Stimulated activated CD4-positive, alpha-beta T cell treated with anti-CD3 and anti-CD28 coated beads, Interleukin-1b, Interleukin-23, amount 100 ng/mL, for 1 hour (primary cell): ENCODE measurements at places on chromosomes 1 and 21.

GRCh38 chr1:151934048-151934493 is 24.8 kb upstream of the THEM4 start:
- DNase-seq = no peak

DNA sequence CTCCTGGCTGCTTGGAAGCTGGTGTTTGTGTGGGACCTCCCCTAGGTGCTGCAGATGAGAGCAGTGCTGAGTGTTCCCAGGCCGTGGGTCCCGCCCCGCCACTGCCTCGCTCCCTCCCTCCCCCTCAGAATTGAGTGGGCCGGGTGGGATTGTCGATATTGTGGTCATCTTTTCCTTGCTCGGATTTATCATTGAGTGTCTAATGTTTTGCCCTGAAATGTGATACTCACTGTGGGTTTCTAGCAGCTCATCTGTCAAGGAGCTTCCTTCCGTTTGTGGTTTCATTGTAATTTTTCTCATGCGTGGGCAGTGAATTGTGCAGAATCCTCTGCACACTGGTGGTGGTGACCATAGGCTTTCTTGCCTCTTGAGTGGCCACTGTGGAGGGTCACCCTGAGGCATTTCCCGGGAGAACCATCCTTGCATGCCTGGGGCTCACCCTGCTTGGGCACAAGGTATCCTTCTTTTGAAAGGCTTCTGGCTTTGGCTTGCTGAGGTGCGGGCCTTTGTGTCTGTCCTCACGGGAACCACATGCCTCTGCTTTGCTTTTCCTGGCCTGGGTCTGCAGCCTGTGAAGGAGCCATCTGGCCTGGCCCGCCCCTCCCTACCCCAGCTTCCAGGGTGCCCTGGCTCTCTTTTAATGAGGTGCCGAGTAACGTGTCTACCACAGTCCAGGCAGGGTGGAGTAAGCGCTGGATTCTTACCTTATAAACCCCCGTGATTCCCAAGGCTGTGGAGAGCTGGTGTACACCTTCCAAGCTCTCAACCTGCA is 25.6 kb downstream of the SLX9 start:
- no peak for DNase-seq

DNA sequence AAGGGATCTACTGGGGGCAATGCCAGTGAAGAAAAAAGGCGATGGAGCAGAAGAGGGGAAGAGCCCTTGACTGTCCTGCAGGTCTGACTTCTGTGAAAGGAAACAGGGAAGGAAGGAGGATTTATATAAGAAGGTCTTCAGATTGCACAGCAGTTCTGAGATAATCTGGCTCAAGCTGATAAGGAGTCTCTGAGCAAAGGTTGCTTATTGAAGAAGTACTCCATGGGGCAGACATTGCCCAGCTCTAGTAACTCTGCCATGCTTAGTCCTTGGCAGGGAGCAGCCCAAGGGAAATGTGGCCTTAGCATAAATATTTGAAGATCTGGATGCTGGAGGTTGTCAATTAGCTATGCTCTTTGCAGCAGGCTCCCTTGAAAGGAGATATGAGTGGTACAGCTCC is 15.9 kb upstream of the TTF2 start:
- DNase-seq = no peak

- no peak for DNase-seq
Observed at GRCh38 chr1:34845131-34845901, 14.2 kb downstream of the SMIM12 start.

- DNase-seq = no peak
Observed at GRCh38 chr1:207952617-207953542, 42.0 kb upstream of the CD34 start.

- DNase-seq = no peak
Observed at GRCh38 chr1:159881622-159882526, 18.1 kb downstream of the CFAP45 start.

- DNase-seq = no peak
Observed at GRCh38 chr1:151963288-151963687, 30.4 kb downstream of the S100A10 start.

DNA sequence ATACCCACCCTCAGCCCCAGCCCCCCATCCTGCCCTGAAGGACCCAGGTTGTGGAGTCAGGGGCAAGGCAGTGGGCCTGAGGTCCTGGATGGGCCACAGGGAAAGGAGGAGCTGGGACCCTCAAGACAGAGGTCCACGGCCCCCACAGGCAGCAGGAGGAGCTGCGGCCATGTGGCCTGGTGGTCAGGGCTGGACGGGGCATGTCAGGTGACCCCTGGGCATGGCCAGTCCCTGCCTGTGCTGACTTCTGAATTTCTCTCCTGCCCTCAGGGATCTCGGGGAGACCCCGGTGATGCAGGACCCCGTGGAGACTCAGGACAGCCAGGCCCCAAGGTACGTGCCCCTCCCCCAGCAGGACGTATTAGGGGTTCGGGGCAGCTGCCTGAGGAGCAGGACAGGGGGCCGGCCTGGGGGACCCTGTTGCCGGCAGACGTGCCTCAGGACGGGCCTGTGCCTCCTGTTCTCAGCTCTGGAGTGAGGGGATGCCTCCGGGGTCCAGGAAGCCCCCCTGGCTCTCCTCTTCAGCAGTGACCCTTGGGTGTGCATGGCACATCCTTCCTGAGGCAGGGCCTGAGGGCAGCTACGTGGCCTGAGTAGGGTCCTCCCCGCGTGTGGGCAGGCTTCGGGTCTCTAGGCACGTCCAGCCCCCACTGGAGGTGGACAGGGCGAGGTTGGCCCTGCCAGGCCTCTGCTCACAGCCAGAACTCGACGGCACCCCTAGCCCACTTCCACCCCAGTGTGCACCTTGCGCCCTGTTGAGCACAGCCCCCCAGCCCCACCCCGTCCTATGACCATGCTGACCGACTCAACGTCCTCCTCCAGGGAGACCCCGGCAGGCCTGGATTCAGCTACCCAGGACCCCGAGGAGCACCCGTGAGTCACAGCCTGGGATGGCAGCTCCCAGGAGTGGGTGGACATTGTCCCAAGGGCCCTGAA is 23.6 kb downstream of the COL6A2 start:
- no peak for DNase-seq

DNA sequence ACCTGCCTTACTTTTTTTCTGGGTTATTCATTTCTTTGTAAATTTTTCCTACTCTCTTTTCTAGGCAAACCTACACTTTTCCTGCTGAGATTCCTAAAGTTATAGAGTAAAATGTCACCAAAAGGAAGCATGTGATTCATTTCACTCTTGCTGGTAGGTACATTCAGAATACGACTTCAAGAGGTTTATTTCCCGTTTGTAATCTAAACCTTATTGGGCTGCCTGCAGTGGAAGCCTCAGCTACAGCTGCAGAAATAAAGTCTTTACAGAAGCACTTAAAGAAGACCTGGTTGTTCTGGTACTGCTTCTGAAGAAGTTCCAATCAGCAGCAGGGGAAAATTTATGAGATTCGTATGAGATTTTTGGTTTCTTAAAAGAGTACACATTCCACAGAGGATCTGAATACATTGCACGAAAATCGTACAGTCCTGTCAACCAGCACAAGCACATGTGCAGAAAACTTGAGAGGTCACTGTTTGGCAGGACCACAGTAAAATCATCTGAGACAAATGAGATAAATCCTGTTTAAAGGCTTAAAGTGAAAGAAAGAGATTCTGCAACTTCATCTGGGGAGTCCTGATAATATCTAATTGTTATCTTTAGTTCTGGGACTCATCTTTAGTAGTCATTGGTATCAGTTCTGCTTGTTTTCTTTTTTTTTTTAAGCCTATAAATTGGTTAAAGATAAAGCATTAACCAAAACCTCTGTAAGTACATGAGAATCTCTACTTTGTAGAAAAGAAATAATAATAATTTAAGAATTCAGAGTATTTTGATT is 109.9 kb upstream of the ADGRL2 start:
- DNase-seq = no peak

DNA sequence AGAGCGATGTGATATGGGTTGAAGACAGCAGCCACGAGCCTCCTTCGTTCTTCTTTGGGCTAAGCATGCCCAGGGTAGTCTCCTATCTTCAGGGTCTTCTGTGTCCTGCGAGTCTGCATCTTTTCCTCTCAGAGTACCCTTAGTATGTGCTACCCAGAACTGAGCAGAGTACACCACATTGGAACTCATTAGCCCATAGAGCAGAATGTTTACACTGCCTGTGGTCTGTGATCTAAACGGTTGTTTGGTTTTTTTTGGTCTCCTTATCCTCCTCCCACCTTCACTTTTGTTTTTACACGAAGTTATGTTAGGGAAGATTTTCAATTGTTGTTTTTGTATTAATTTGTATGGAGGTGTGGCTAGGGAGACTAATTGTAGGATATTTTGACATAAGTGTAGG is 126.4 kb downstream of the NEK7 start:
- no peak for DNase-seq

GRCh38 chr1:1597275-1597930 is 2.5 kb downstream of the FNDC10 start:
- DNase-seq = no peak

DNA sequence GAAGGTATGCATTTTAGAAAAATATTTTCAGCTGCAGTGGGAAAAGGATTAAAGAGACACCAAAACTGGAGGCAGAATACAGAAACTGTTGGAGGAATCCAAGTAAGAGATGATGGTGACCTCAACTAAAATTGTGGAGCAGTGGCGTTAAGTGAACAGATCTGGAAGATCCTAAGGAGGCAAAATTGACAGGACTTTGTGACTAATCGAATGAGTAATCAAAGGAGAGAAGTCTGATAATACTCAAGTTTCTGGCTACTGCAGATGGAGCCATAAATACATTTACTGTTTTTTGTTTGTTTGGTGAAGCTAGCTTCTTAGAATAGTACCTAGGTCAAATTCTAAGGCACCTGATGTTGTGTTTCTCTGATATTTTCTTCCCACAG is 3.1 kb downstream of the CTBS start:
- no peak for DNase-seq

DNA sequence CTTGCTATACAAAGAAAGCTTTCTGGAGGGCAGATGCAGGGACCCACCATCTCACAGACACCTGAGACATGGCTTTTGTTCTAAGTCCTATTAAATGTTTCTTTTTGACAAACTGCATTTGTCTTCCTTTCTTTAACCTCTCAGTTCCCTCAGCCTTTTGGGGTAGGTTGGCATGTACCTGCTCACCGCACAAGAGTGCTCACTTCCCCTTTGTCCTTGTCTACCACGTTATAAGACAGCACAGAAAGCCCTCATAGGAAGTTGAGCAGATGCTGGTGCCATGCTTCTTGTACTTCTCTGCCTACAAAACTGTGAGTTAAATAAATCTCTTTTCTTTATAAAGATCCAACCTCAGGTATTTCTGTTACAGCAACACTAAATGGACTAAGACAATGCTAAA is 31.9 kb upstream of the RGS21 start:
- DNase-seq = no peak

- DNase-seq = no peak
Observed at GRCh38 chr21:45120975-45121374, 46.6 kb downstream of the ADARB1 start.

DNA sequence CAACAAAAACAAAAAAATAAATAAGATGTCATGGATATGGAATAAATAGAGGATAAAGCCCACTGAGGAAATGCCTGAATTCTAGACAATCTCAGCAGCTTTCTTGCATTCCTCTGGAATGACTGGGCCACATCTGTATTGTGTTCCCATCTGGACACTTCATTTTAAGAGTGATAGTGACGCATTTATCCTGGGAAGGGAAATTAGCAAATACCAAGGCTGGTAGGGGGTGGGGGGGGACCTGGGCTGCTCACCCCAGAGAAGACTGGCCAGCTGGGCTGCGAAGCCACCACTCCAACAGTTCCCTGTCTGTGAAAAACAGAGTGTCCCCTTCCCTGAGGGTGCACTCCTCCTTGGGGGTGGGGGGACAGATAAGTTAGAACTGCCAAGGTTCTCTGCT is 106.3 kb downstream of the HIVEP3 start:
- DNase-seq = no peak

DNA sequence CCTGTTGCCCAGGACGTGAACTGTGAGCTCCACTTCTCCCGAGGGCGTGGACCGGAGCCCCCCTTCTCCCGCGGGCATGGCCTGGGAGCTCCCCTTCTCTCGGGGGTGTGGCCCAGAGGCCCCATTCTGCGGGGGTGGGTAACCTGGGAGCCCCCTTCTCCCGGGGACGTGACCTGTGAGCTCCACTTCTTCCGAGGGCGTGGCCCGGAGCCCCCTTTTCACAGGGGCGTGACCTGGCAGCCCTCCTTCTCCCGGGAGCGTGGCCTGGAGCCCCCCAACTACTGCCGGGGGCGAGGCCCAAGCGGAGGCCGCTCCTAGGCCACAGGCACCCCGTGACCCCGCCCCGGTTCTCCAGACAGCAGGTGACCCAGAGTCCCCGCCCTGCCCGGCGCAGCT is 320 bp downstream of the C1orf174 start:
- DNase-seq = no peak

- no peak for DNase-seq
Observed at GRCh38 chr21:22710721-22711120, 1712.5 kb downstream of the NCAM2 start.

DNA sequence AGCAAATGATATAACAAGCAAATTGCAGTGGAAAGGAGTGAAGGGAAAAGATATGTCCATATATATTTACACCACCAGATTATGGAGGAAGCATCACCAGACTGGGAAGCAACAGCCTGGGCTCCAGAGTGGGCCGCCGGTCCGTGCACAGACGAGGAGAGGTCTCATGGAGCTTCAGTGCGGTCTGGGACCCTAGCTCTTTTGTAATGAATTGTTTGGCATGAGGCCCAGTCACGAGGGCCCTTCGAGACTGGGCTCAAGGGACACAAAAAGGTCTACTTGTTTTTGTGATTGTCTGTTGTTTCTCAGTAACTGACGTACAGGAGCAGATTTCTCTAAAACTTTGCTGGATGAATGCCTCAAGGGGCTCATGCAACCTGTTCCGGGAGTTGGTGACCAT is 12.9 kb upstream of the STUM start:
- no peak for DNase-seq
